ENCODE measurements at places on chromosomes 7 and 10.

GRCh38 chr10:27747096-27747451 lies 1.5 kb upstream of the MKX start:
- no peak for DNase-seq

- no peak for DNase-seq
These were observed 1438.5 kb upstream of the CELF2 start for GRCh38 chr10:9579110-9579705.

GRCh38 chr7:43583424-43584194 lies 701 bp downstream of the STK17A start:
- no peak for DNase-seq

GRCh38 chr7:141709318-141709717 lies 1.2 kb downstream of the WEE2 start:
- DNase-seq, result no peak

DNA sequence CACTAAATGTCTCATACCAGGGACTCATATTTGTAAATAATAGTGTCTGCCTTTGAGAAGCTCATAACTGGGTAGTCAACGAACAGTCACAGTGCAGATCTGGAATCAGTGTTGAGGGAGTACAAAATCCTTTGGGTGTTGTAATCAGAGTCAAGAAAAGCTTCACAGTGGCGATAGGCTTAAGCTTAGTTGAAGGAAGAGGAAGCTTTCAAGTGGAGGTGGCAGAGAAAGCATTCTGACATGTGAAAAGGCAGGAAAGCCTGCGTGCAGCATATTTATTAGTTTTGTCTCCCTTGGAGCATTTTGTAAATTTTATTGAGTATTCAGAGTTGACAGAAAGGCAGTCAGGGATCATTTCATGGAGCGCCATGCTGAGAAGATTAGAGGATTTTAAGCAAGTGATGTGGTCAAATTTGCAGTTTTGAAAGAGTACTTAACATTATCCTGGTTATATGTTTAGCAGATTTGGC lies 104.9 kb downstream of the ADK start:
- peak; percentile 57 for DNase-seq

DNA sequence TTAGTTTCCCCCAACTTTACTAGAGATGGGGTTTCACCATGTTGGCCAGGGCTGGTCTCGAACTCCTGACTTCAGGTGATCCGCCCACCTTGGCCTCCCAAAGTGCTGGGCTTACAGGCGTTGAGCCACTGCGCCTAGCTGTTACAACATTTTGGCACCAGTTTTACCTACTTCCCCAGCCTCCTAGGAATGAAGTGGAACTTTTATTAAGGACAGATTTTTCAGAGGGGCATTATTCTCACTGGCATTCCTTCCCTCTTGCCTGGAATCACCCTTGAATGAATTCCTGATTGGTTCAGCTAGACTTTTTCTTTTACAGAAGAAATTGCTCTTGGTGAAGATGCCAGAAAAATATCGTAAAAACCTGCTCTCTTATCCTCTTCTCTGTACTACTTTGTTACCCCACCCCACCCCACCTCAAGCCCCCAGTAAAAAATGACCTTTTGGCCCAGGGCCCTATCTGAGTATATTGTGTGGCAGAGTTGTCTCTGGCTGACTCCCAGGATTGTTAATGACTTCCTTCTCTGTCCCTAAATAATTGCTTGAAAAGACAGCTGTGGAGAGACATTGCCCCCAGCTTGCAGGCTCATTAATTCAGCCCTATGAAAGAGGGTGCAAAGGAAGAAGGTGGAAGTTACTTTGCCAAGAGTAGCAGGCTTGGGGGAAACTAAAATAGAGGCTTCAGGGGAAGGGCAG lies 189.6 kb downstream of the AUTS2 start:
- no peak for DNase-seq

DNA sequence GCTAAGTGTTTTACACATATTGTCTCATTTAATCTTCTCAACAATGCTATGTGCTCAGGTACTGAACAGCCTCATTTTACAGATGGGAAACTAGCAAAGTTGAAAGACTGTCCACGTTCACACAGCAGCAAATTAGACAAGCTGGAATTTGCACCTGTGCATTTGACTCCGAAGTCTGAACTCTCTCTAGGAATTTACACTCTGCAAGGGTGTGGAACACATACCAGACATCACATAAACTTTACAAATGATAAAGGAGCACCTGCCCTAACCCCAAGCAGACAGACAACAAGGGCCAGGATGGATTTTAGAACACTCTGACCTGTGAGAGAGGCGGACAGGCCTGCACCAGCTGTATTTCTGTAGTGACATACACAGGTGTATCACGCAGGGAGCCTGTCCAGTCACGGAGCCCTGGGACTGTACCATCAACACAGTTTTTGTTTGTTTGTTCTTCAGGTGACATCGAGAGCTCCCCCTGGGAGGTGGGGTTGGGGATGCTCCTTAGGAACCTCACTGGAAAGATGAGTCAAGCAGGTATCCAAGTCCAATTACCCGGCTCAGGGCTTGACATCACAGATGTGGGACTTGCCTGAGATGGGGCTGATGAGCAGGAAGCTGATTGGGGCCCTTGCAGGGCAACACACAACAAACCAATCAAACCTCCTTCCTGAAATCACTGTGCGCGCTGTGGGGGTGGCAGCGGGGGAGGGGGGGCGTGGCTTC lies 31.0 kb downstream of the MKI67 start:
- DNase-seq, result no peak

DNA sequence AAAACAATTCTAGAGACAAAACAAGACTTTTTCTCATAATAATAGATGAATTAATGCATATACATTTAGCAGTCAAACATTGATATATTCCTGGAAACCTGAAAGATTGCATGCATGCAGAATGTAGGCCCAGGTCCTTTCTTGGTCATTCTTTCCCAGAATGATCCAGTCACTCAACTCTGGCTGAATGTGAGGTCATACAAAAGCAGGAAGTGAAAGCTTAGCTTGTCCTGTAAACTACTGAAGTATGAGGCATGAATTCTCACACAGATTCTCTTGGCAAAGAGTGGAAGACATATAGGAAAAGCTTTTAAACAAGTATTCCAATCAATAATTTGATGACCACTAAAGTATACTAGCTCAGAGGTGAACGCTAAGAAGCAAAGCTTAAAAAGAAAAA lies 253.9 kb downstream of the PPP1R3A start:
- DNase-seq, result no peak

GRCh38 chr7:130180571-130181262 lies 24.5 kb downstream of the TMEM209 start:
- DNase-seq, result no peak

DNA sequence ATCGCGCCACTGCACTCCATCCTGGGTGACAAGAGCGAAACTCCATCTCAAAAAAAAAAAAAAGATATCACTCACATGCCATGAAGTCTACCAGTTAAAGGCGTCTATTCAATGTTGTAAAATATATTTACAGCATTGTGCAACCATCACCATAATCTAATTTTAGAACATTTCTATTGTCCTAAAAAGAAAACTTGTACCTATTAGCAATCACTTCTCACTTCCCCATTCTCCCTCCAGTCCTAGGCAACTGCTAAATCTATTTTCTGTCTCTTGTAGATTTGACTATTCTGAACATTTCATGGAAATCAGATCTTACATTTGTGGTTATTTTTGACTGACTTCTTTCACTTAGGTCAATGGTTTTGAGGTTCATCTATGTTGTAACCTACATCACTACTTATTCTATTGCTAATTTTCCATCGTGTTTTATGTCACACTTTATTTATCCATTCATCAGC lies 25.2 kb upstream of the OTUD1 start:
- DNase-seq, result no peak

DNA sequence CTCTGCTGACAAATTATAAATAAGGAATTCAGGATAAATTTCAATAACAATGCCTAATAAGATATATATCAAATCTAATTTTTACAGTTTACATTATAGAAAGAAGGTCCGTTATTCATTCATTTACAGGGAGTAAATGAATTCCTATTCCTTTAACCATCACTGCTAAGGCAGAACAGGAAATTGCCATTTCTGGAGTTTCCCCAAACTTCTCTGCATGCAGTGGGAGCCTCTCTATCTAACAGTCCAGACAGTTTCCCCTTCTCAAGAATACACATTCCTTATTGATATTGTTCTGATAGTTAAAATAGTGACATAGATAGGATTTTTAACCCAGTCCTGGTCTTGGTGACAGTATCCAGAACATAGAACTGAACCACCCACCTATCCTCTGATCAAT lies 24.3 kb downstream of the MKI67 start:
- DNase-seq, result no peak

- no peak for DNase-seq
These were observed 873.9 kb downstream of the GRID1 start for GRCh38 chr10:85492684-85493083.

DNA sequence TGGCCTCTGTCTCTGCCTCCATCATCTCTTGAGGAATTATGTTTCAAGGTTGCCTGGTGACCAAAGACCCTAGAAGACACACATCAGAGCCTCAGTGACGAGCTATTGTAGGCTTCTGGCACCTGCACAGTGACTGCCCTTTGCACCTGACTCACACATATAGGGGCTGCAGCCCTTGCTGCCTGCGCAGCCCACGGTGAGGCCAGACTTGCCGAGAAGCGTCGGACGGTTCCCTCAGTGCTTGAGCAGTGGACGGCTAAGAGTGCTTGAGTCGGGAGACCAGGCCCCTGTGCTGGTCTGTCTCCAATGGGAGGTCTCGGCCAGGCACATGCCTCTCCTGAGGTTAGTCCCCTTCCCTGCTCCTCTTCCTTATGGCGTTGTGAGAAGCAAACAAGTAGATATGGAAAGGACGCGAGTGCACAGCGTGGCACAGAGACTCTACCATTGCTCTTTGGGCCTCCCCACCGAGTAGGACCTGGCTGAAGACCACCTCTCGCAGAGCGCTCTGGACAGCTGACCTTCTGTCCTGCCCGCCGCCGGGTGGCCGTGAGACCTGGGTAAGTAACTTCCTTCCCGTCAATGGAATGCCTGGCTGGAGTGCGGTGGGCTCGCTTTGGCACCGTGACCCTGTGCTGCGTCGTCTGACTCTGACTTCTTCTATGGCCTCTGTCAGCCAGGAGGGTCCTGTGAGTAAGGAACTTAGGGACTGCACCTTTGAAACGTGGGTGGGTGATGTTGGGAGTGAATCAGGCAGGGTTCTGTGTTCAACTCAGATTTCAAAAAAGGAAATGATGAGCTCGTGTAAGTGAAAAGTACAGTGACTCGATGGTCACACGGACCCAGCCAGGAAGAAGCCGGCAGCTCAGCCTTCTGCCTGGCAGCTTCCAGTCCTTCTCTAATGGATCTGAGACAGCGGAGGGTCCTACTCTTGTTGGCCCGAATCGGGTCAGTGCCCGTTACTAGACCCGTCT lies 33.7 kb downstream of the ZNF775 start:
- DNase-seq, result no peak

- no peak for DNase-seq
These were observed 48.5 kb upstream of the LMTK2 start for GRCh38 chr7:98058186-98058585.

- DNase-seq, result no peak
These were observed 23.4 kb downstream of the PYROXD2 start for GRCh38 chr10:98391578-98391991.

DNA sequence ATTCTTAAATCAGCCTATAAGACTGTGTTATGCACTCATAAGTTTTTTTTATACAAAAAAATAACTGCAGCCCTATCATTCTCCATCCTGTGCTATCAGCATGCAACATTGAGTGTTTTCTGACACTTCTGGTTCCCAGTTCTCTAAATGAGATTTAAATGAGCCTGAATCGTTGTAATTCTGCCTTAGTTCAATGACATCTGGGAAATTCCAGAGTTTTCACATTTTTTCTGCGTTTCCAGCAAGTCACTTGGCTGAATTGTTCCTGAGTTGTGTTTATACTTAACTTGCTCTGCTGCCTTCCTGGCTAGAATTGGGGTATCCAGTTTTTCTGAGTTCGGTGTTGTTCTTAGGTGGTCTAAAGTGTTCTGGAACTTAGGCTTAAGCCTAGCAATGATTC lies 636.1 kb upstream of the FZD8 start:
- no peak for DNase-seq

GRCh38 chr7:134750083-134751062 lies 29.1 kb upstream of the CALD1 start:
- peak; percentile 53 for DNase-seq

- DNase-seq, result no peak
These were observed 8.0 kb downstream of the GRIFIN start for GRCh38 chr7:2468227-2468626.

GRCh38 chr7:154231732-154232131 lies 179.5 kb downstream of the DPP6 start:
- no peak for DNase-seq

DNA sequence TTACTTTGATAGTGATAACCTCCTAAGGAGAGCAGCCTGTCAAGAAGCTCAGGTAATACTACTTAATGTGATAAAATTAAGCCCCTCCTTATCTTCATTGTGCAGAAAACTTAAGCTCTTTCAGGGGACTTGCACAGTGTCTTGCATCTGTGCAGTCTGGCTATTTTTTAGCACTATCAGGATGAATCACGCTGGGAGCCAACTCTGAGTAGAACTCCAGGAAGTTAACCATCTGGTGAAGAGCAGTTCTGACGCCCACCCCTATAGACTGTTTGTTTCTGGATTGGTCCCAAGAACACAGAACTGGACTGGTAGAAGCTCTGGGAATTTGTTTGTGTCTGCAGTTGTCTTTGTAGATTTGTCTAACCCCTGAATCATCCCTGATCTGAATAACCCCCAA lies 41.9 kb downstream of the AGK start:
- no peak for DNase-seq

DNA sequence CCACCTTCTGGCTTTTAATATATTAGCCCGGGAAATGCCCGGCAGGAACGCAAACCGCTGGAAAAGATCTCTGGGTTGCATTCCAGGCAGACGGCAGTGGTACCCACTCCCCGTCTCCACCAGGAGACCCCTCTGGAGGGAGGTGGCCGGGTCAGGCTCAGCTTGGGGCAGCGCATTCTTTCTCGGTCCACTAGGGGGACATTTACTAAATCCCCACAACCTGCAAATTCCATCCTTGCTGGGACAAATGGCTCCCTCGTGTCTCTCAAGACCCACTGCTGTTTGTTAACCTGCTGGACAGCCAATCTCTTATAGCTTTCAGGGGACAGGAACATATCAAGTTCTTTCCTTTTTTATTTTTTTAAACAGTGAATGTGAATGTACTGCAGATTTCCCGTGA lies 45.8 kb upstream of the CARD11 start:
- no peak for DNase-seq

DNA sequence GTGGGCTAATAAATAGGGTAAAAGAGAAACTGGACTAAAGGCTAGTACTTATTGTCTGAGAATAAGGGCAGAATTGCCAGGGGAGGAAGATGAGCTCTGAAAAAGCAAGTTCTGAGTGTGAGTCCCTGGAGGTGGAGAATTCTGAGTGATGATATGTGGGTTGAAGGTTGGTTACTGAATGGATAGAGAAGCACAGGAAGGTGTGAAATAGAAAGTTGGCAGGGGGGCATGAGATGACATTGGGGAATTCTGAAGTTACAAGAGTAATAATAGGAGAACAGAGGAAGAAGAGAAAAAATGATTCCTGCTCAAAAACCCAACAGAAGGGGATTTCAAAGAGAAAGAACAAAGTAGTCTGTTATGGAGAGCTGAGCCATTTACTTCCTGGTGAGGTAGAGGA lies 76.9 kb downstream of the PRKCQ start:
- DNase-seq, result no peak

- no peak for DNase-seq
These were observed 127.6 kb downstream of the DLG5 start for GRCh38 chr10:77798940-77799339.
